Left kidney (tissue), 8 donors: ENCODE measurements at places on chromosomes 5 and 9.

DNA sequence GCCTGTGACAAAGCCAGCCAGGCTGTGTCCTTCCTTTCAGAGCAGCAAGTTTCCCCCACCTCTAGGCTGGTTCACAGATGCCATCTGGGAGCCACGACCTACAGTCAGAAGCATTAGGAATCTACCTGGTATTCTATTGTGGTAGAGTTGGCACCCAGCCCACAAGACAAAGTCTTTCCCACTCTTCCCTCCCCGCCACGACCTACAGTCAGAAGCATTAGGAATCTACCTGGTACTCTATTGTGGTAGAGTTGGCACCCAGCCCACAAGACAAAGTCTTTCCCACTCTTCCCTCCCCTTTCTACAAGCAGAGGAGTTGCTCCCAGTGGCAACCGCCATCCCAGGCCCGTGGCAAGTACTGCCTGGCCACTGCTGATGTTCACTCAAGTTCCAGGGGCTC lies 157.8 kb upstream of the TNC start:
- no peak for DNase-seq

- DNase-seq = no peak
These were observed 1922.1 kb upstream of the WWC1 start for GRCh38 chr5:166369346-166369745.

DNA sequence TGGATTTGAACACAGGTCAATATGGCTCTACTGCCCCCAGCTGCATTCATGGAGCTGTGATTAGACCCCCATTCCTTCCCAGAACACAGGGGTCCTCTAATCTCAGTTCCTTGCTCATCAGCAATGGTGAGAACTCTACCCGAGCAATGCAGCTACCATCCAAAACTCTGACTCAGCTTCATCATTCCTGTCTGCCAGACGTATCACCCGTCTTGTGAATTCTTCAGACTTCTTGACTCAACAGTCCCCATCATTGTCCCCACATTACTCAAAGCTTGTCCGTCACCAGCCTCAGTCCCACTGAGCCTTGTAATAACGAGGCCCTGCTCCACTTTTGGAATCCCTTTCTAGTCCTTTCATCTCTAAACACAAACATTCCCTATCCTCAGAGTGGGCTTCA lies 36.3 kb upstream of the STX17 start:
- no peak for DNase-seq

DNA sequence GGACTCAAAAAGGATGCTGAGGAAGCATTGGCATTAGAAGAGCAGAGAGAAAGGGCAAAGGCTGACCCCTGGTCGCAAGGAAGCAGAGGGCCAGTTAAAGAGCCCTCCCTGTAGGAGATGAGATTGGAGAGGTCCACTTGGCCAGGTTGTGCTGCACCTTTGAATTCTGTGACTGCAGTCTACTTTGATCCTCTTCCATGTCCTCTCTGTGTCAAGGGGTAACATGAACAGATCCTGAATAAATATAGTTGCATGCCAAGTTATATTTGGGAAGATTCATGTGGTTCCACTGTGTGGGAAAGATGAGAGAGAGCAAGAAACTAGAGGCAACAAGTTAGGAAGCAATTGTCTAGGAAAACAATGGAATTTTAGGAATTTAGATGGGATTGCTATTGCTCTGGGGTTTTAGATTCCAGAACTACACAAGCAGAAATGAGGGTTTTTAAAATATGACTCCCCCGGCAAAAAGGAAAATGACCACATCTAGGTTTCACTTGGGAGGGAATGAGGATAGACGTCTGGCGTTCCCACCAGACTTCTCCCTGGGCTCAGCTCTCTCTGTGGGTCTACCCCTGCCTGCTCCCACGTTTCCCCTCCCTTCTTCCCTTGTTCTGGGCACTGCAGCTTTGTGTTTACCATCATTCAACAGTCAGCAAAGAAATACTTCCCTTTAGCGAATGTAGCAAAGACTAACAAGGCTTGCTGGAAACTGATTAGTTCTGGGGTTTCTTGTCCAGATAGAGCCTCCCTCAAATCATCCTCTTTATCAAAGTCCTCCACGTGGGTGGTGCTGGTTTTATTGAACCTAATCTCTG lies 63.6 kb downstream of the SNX18 start:
- DNase-seq = no peak

GRCh38 chr5:59418808-59419207 lies 474.7 kb downstream of the PDE4D start:
- no peak for DNase-seq

- DNase-seq = no peak
These were observed 457.1 kb downstream of the DTWD2 start for GRCh38 chr5:118531276-118531675.

DNA sequence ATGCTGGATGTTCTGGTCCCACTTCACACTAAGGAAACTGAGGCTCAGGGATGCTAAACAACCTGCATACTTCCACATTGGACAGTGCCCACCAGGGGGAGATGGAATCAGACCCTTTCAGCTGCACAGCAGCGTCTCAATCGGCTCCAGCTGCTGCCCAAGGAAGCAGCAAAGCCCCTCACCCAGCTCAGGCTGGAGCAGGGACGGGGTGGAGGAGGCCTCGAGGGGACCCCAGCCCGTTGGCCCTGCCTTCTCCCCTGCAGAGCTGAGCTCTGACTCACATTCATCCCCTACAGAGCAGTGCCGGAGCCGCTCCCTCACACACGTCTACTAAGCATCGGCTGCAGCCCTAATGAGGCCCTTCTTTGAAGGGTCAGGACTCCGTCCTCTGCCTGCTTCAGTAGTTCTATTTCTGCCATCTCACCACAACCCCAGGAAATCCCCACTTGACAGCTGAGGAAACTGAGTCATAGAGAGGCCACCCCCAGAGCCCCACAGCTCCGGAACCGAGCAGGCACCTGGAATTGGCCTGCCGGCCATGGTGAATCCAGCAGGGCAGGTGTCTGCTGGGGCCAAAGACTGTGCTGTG lies 21.5 kb upstream of the SUSD3 start:
- no peak for DNase-seq

- no peak for DNase-seq
These were observed 113.1 kb downstream of the KIAA1958 start for GRCh38 chr9:112599732-112600131.

- no peak for DNase-seq
These were observed 31.7 kb upstream of the DNAH5 start for GRCh38 chr5:13976223-13976622.

DNA sequence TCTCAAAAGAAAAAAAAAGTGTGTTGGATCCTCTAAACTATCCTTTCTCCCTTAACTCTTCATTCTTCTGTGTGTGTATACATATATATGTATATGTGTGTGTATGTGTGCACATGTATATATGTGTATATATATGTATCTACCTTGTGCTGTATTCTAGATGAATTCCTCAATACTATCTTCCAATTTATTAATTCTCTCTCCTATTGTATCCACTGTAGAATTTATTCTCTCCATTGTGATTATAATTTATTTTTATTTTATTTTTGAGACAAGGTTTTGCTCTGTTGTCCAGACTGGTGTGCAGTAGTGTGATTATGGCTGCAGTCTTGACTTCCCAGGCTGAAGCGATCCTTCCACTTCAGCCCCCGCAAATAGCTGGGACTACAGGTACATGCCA lies 147.1 kb upstream of the ZNF618 start:
- no peak for DNase-seq

DNA sequence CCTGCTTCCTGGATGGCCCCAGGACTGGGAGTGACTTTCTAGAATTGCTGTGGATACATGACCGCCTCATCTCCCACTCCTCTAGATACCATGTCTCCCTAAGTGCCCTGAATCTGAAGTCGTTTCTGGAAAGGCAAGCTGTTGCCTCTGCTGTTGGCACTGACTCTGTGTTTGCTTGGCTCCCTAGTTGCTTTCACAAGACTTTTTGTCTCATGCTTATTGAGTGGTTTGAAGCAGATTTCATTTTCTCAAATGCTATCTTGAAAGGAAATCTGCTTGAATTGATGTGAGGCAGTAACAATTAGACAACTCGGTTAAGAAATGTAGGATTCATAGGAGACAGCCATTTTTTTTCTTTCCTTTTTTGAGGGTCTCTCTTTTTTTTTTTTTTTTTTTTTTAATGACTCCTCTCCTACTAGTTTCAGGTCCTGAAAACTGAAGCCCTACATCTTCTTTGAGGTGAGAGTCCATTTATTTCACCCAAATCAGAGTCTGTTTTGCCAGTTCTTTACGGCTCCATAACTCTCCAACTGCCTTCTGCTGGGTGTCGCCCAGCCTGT lies 65.9 kb downstream of the PRDM6 start:
- DNase-seq = no peak

DNA sequence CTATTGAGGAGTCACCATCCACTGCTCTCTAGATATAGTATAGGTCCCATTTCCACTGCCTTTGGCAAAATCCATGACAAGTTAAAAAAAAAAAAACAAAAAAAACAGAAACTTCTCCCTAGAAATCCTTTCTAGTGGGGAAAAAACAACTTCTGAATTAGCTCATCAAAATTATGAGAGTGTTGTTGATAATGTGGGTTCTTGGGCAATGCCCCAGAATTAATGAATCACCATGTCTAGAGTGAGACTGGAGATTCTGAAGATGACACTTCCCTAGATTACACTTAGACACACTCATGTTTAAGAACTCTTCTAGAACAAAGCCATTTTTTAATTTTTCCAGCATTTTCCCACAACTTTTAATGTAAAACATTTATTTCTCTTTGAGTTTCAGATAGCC lies 728.0 kb upstream of the C9orf72 start:
- no peak for DNase-seq

DNA sequence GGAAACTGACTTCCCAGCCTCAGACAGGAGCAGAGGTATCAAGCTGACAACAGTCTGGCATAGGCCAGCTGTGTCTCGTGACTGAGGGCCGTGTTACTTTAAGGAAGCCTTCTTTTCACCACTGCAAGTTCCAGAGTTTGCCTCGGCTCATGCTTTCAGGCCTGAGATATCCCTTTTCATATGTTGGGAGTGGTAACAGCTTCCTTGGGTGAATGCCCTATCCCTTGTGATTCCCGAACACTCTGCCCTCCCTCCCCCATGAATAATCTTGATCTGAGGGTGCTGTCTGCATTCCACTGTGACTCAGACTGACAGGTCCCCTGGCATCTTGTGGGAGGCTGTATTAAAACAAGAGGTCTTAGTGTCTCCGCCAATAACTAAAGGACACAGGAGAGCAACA lies 49.7 kb upstream of the ARL15 start:
- no peak for DNase-seq

DNA sequence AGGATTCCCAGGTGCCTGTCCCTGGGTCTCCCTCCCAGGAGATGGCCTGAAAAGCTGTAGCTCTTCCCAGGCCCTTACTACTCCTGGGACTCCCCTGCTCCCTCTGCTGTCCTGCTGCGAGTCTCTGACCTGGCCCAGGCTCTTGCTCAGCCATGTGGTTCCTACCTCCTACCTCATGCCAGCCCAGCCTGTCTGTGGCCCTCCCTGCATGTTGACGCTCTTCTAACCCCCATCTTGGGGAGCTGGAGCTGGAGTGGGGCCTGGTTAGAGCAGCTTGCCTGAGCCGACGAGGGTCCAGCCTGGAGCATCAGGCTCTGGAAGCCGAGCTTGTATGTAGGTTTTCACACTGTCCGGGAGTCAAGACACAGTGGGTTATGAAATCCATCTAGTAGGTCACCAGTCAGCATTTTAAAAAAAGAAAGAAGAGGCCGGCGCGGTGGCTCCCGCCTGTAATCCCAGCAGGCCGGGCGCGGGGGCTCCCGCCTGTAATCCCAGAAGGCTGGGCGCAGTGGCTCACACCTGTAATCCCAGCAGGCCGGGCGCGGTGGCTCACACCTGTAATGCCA lies 244.4 kb downstream of the FANCC start:
- no peak for DNase-seq

DNA sequence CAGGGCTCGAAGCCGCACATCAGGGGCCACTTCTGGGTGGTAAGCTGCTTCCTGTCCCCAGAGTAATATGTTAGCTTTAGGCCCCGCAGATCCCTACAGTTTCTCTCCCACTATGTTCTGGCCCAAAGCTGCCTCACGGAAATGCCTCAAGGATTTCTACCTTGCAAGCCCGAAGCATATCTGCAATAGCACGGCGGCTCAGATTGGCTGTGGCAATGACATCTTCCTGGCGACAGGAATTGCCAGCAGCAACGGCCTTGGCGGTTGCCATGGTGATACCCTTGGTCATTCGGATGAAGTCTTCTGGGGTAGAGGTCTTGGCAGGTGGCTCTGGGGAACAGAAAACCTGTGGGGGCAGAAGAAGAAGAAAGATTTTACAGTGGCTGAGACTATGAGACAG lies 10.3 kb upstream of the TPM2 start:
- DNase-seq = no peak

GRCh38 chr9:32606811-32607210 lies 28.7 kb downstream of the TAF1L start:
- no peak for DNase-seq

DNA sequence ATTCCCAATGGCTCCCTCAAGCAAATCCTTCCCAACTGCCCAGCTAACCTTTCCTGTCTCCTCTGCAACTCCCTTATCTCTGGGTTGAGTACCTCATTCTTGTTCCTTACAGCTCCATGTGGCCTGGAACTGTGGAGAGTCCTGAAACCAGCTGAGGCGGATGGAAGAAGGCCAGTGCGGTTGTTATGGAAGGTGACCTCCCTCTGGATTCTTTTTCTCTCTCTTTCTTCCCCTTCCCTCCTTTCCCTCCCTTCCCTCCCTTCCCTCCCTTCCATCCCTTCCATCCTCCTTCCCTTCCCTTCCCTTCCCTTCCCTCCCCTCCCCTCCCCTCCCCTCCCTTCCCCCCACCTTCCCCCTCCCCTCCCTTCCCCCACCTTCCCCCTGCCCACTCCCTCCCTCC lies 45.1 kb downstream of the IL31RA start:
- no peak for DNase-seq

- DNase-seq = no peak
These were observed 14.2 kb downstream of the HOMER1 start for GRCh38 chr5:79499640-79500273.
